ENCODE measurements at places on chromosomes 4 and X. TPM values are rescaled to one million over a fixed set of nuclear protein-coding genes. Genes with fewer than 3 reads are reported as not detected.

SCD5 gene
- total RNA-seq: 287 TPM

SCML2 gene
- total RNA-seq: 15.0 TPM

SHROOM3 gene
- 17.8 TPM for total RNA-seq

CXCL11 gene
- not detected for total RNA-seq

COL4A6 gene
- 4.2 TPM for total RNA-seq

RGN gene
- 3.6 TPM for total RNA-seq

NUDT10 gene
- 39.1 TPM for total RNA-seq

LNX1 gene
- 52.9 TPM for total RNA-seq

SYNPO2 gene
- 2.3 TPM for total RNA-seq

NPY2R gene
- 1.2 TPM for total RNA-seq
